ENCODE measurements at places on chromosomes 12 and 14.

DNA sequence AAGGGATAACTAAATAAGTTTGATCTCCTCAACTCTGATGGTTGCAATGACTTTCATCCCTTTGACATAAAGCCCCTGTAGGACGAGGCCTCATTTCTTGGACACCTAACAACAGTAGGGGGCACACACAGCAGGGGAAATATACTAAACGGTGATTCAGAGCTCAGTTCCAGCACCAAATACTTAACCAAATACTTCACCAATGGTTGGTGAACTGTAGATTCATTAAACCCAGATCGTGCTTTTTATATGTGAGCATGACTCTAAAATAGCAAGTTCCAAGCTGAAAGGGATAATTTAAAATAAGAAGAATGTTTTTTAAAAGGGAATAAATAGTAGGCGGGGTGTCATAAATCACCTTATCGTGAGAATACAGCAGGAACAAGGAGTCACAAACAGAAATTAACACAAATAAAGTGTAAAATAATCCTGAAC, 53.2 kb downstream of the ATG2B start:
- no peak for DNase-seq

GRCh38 chr12:66331016-66331415, 28.7 kb downstream of the HELB start:
- DNase-seq: no peak

- DNase-seq: no peak
Measured at GRCh38 chr12:70329728-70330127, 36.4 kb upstream of the KCNMB4 start.

DNA sequence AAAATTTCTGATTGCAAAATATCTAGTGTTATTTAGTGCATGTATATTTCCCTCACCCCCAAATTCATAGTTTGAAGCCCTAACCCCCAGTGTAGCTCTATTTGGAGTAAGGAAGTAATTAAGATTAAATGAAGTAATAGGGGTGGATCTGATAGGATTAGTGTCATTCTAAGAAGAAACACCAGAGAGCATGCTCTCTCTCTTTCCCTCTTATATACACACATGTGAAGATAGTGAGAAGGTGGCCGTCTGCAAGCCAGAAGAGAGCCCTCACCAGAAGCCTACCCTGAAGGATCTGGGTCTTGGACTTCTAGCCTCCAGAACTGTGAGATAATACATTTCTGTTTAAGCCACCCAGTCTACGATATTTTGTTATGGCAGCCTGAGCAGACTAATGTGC, 120.3 kb downstream of the TMEM30B start:
- no peak for DNase-seq

- DNase-seq: no peak
Measured at GRCh38 chr12:19260135-19260534, 130.6 kb downstream of the PLEKHA5 start.

DNA sequence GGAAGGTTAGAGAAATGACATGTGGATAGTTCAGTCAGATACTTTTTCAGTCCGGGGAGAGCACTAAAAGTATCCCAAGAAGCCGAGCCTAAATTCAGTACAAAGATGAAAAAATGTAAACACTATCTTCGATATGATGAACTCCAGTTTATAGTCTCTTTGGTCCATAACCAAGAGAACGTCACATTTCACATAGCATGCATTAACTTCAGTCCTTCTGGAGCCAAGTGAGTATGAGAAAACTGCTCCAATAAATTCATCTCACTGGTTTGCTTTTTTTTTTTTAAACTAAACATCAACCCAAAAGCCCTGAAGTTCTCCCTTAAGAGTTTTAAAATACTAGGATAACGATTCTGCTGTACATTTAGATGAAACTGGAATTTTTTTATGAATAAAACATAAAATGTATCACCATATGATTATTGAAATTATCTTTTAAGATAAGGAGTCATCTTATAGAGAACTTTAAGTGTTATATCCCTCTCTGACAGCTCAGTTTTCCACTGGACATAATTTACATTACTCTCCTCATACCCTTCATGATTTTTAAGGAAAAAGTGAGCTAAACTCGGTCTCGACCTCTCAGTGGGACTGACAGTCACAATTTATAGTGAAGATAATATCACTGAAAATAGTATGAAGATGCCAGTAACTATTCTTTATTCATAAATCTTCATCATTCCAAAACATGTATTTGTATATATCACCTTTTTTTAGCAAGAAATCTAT, 841.5 kb upstream of the FLRT2 start:
- DNase-seq: no peak

GRCh38 chr14:87508333-87508732, 484.6 kb downstream of the GALC start:
- DNase-seq: no peak

DNA sequence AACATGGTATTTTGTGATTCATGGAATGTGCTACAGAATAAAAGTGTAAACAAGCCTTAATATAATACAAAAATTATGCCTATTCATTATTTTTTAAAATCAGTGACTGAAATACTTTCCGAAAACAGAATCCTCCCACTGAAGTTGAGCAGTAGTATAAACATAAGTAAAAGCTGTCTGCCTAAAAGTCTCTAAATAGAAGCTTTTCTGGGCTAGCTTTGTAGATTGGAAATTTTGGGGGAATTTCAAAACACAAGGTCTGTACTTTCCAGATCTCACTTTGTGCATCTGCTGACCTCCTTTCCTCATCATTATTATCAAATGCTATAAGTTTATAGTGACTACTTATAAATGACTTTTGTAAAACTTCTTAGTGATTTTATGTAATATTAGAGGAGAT, 80.4 kb upstream of the TRHDE start:
- no peak for DNase-seq

DNA sequence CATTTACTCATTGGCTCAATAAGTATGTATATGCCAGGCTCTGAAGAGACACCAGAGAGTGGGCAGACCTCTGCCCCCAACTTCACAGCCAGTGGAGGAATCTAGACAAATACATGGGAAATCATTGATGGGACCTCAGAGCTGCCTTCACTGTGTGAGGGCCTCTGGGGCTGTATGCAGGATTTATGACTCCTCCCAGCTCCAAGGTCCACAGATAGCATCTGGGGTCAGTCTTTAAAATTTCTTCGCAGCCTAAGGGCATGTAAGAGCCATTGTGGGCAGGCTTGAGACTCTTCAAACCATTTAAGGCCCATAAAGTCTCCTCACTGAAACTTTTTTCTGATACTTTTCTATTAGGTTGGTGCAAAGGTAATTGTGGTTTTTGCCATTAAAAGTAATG, 125.5 kb downstream of the SPTSSA start:
- DNase-seq: no peak

DNA sequence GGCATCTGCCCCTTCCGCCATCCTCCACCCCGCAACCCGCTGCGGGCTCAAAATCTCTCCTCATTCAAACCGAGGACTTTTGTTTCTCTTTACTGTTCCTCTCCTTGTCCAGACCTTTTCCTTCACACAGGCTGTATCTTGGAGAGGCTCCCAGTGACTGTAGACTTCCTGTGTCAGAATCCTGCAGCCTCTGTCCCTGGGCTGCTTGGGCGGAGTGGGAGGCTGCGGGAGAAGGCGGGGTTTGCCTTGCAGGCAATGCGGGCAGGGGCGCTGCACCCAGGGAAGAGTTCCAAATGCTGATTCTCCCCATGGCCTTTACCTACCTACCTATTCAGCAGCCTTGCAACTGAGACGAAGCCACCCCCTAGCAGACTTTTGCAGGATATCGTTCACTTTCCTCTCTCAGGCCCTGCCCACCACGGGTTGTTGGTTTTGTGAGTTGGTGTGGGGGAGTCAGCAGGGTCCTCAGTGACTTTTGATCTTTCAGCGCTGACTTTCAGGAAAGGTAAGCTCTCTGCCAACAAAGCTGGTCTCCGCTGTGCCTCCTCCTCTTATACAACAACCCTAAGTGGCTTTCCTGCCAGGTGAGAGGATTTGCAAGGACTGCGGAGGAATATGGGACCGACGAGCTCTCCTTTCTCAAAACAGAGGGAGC, 79.0 kb upstream of the KCNA1 start:
- no peak for DNase-seq

DNA sequence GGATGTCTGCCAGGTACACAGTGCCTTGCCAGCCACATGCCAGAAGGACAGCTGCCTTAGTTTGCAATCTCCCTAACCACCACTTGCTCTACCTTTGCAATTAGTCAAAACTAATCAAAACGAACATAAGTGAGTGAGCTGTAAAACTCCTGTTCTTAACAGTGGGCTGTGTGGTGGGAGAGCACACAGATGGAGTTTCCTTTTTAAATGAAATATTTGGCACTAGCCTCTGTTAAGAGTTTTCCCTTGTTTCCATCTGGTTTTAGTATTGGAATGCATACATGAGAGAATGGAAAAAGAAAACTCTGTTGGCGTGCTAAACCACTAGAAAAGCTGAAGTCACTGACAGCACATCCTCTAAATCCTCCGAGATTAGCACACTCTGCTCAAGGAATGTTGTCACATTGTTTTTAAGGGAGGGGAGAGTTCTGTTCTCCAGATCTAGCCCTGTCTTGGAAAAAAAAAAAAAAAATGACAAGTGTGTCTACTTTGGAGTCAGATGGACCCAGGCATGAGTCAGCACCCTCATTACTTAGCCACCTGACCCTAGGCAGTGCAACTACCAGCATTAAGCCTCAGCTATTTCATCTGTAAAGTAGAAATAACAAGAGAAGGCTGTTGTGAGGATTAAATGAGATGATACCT, 83.9 kb downstream of the STXBP6 start:
- DNase-seq: no peak

DNA sequence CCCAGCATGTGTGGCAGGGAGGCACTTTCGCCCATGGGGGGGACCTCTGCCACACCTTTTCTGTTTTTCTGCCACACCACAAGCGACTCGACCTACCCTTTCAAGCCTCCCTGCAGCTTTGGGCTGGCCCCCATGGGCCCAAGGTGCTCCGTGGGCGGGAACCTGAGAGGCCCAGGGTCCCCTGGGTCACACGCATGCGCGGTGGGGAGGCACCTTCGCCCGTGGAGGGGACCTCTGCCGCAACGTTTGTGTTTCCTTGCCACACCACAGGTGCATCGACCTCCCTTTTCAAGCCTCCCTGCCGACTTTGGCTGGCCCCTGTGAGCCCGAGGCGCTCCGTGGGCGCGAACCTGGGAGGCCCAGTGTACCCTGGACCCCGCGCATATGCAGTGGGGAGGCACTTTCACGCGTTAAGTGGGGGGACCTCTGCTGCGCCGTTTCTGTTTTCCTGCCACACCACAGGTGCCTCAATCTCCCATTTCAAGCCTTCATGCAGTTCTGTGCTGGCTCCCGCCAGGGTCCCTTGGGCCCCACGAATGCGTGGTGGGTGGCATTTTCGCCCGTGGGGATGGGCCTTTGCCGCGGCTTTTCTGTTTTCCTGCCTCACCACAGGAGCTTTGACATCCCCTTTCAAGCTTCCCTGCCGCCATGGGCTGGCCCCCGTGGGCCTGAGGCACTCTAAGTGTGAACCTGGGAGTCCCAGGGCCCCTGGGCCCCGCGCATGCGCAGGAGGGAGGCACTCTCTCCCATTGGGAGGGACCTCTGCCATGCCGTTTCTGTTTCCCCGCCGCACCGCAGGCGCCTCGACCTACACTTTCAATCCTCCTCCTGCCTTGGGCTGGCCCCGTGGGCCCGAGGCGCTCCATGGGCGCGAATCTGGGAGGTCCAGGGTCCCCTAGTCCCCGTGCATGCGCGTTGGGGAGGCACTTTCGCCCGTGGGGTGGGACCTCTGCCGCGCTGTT, 332.2 kb downstream of the ALG10 start:
- DNase-seq: no peak

- no peak for DNase-seq
Measured at GRCh38 chr12:54447917-54448316, 25.5 kb downstream of the GTSF1 start.

GRCh38 chr12:101928556-101928955, 51.2 kb downstream of the DRAM1 start:
- no peak for DNase-seq

- no peak for DNase-seq
Measured at GRCh38 chr14:62734831-62735230, 310.4 kb downstream of the KCNH5 start.

DNA sequence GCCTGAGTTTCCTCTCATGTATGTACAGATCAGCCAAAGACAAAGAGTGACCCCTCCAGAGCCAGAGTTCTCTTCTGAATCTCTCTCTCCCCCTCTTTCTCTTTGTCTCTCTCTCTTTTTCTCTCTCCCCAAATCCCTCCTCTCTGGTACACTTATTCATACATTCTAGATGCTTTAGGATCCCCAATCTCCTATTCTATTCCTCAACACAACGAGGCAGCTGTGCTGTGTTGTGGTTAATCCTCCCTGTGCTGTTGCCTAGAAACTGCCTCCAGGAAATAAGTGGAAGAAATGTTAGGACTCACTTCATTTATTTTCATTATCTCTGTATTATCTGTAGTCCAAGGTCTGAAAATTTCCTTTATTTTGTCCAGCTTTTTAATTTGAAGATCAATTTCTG, 350.5 kb upstream of the OR4E1 start:
- no peak for DNase-seq

GRCh38 chr14:74917646-74918081, 5.4 kb downstream of the RPS6KL1 start:
- no peak for DNase-seq

DNA sequence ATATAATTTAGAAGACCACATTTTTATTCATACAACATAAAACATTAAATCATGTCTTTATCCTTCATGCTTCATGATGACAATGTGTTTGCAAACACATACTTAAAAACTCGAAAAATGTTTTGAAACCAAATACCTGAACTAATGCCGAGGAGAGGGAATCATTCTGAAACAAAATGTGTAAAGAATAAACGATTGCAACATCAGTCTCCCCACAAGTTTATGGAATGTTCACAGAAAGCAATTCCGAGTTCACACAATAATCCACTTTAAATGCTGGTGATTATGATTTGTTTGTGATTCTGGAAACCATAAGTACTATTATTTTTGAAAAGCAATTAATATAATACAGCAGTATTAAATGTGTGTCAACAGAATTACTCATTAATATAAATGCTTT, 84.5 kb upstream of the PDZRN4 start:
- no peak for DNase-seq

- DNase-seq: no peak
Measured at GRCh38 chr12:12513416-12514006, 49.2 kb downstream of the DUSP16 start.

DNA sequence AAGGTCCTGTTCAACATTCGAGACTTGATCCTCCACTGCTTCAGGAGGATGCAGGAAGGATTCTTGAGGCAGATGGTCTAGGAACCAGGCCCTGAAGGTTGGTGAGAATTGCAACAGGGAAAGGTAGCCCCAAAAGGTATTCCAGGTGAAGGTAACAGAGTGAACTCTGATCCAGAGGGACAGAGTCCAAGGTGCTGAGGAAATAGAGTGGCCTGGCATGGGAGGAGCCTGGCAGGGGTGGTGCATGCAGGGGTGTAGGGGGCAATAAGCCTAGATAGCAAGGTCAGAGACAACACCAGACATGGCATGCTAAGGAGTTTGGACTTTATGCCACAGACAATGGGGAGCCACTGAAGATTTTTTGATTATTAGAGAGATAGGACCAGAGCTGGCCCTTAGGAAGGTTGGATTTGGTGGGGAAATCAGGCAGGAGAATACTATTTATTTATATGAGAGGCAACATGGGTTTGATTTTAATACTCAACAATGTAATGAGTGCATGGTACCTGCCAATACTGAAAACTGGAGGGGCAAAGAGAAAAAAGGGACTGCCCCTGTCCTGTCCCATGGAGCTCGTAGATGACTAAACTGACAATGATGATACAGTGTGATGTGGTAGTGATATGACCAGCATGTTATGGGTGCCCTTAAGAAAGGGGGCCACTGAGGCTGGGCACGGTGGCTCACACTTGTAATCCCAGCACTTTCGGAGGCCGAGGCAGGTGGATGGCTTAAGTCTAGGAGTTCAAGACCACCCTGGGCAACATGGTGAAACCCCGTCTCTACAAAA, 50.5 kb upstream of the TMED10 start:
- no peak for DNase-seq
